CD4-positive, alpha-beta T cell (primary cell): ENCODE measurements at places on chromosomes 1 and 21. TPM values are rescaled to one million over a fixed set of nuclear protein-coding genes. Genes with fewer than 3 reads are reported as not detected.

DNA sequence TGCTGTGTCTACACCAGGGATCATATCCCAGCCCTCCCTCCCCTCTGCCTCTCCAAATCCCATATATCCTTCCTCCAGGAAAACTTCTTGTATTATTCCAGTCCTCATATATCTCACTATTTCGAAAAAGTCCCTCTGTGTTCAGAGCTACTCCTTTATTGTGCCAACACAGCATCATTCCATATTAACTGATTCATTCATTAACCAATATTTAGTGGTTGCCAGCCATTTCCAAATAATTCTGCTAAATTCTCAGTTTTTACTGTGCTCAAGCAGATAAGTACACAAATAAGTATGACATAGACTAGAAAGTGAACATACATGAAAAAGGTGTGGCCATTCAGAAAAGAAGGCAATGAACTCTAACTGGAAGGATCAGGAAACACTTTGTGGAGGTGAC lies 241.6 kb upstream of the DUSP10 start:
- H3K36me3 ChIP-seq, result no peaks in the 10 kb centered on the region
- H3K4me1 ChIP-seq, result no peaks in the 10 kb centered on the region
- H3K4me3 ChIP-seq, result no peak overlapping the region
- H3K27ac ChIP-seq, result no peak overlapping the region
- DNase-seq, result no peak
- no peaks in the 10 kb centered on the region for H3K27me3 ChIP-seq

DNA sequence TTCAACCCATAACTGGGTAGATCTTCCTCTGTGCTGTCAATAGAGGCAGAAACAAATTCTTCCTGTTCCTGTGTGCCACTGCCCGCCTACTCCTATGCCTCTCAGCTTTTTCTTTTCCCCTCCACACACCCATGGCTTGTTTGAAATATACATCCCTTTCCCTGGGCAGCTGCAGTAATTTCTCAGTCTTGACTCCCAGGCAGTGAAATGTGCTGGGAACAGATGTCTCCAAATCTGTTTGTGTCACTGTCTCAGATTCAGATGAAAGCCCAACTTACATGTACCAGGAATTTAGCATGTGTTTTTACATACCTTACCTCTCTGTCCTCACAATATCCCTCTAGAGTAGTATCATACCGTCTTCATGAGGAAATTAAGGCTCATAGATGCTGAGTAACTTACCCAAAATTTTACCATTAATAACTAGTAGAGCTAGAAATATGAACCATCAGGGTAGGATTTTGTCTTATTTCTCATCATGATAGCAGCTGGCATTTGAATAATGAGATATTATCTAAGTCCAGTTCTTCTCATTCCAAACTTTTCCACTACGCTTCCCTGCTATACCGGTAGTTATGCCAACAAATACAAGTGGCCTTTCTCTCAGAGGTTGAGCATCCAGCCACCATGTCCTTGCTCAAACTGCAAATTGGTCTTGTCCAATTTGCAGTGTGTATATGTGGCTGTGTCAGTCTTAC lies 4.7 kb upstream of the VASH2 start:
- peaks cover 2% of the 10 kb centered on the region for H3K27me3 ChIP-seq
- no peak for DNase-seq
- H3K4me3 ChIP-seq, result no peak overlapping the region
- H3K4me1 ChIP-seq, result peaks cover 7% of the 10 kb centered on the region
- no peaks in the 10 kb centered on the region for H3K36me3 ChIP-seq
- H3K27ac ChIP-seq, result no peak overlapping the region

DNA sequence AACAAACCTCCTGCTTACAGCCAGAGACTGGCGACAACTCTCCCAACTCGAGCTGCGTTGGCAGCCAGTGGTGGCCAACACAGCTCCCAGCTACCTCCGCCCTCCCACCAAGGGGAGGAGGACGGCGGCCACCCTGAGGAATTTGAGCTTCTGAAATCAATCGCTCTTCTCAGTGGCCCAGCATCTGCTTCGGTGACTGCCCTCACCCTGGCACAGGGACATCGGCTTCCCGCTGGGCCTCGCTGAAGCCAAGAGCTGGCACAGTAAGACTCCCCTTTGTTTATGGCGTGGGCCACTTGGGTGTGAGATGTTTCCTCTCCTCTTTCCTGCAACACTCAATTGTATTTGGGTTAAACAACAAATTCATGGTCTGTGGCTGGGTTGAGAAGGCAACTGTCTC lies 136.2 kb downstream of the ZBTB18 start:
- no peaks in the 10 kb centered on the region for H3K27me3 ChIP-seq
- no peak for DNase-seq
- no peak overlapping the region for H3K27ac ChIP-seq
- H3K4me1 ChIP-seq, result no peaks in the 10 kb centered on the region
- H3K36me3 ChIP-seq, result no peaks in the 10 kb centered on the region
- H3K4me3 ChIP-seq, result no peak overlapping the region

DNA sequence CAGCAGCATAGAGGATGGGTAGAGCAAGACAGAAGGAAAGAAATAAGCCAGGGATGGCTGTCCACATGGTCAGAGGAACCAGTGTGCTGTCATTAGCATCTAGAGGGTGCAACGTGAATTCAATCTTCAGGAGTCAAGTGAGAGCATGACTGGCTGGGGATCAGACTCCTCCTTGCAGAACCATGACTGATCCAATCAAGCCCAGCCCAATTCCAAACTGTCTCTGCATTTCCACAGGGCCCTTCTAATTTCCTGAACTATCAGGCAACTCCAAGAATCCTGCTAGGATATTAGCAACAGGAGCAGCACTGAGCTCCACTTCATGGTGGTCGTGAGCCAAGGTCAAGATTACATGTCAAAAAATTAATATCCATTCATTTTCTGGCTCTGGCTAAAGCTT lies 166.8 kb upstream of the CAMK1G start:
- no peak overlapping the region for H3K4me3 ChIP-seq
- H3K36me3 ChIP-seq, result no peaks in the 10 kb centered on the region
- no peak overlapping the region for H3K27ac ChIP-seq
- no peaks in the 10 kb centered on the region for H3K4me1 ChIP-seq

GRCh38 chr1:37474697-37475379 lies 458 bp downstream of the ZC3H12A start:
- H3K27me3 ChIP-seq, result no peaks in the 10 kb centered on the region
- H3K4me1 ChIP-seq, result peaks cover 75% of the 10 kb centered on the region
- peak overlapping the region; percentile 95 for H3K27ac ChIP-seq
- H3K4me3 ChIP-seq, result peak overlapping the region; percentile 92
- peaks cover 38% of the 10 kb centered on the region for H3K36me3 ChIP-seq
- DNase-seq, result no peak

- peaks cover 10% of the 10 kb centered on the region for H3K4me1 ChIP-seq
- no peak overlapping the region for H3K4me3 ChIP-seq
- no peaks in the 10 kb centered on the region for H3K27me3 ChIP-seq
- H3K36me3 ChIP-seq, result peaks cover 53% of the 10 kb centered on the region
- DNase-seq, result no peak
- no peak overlapping the region for H3K27ac ChIP-seq
Observed at GRCh38 chr1:2407991-2408275, 4.4 kb downstream of the PEX10 start.

GRCh38 chr1:230191855-230192254 lies 124.8 kb downstream of the GALNT2 start:
- H3K27me3 ChIP-seq, result no peaks in the 10 kb centered on the region
- H3K4me3 ChIP-seq, result no peak overlapping the region
- H3K27ac ChIP-seq, result no peak overlapping the region
- H3K4me1 ChIP-seq, result peaks cover 13% of the 10 kb centered on the region
- DNase-seq, result no peak
- peaks cover 3% of the 10 kb centered on the region for H3K36me3 ChIP-seq

DNA sequence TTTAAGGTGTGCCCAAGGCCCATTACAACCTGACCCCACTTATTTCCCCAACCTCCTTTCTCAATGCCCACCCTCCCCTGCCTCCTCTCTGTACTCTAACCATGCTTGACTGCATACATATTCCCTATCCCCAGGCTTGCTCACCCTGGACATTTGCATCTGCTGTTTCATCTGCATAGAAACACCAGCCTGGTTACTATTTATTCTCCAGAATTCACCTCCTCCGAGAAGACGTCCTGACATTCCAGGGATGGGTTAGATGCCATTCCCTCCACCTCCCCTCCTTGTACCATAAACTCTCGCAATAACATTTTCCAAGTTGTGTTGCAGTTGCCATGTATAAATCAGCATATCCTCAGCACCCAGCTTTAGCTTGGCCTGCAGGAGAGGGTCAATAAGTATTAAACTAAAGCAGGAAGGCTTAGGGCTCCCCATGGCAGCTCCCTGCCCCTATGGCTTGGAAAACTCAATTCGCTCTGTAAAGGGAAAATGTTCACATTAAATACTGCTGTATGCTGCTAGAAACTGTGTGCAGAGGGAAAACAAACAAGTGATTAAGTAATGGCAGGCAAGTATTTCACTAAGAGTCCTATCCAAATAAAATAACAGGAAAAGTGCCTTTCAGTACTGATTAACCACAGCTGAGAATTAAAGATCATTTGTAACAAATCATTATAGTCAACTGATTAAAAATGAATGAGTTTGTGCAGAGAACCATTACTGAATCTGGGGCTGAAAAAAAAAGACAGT lies 202.3 kb downstream of the TNR start:
- no peaks in the 10 kb centered on the region for H3K36me3 ChIP-seq
- H3K4me3 ChIP-seq, result no peak overlapping the region
- H3K27me3 ChIP-seq, result peaks cover 11% of the 10 kb centered on the region
- no peak for DNase-seq

DNA sequence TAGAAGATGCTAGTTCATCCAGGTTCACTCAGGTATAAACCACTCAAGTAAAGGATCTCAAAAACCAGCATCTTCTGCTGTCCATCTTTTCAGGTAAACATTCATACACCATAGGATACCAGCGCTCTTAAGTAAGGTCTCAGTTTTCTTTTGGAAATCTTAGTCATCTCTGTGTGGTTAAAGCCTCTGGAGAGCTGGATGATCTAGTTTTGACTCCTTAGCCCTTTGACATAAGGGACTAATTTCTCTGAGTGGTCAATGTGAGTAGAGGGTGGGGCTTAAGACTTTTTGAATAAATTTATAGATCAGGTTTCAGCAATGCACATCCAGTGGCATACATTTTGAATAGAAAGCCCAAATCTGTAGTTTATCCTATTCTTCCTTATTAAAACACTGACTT lies 92.3 kb downstream of the CTH start:
- H3K4me3 ChIP-seq, result no peak overlapping the region
- H3K4me1 ChIP-seq, result no peaks in the 10 kb centered on the region
- peaks cover 3% of the 10 kb centered on the region for H3K27me3 ChIP-seq

- H3K4me3 ChIP-seq, result no peak overlapping the region
- H3K27ac ChIP-seq, result no peak overlapping the region
- H3K27me3 ChIP-seq, result no peaks in the 10 kb centered on the region
- DNase-seq, result no peak
Observed at GRCh38 chr21:40658311-40658710, 188.6 kb downstream of the DSCAM start.

- H3K36me3 ChIP-seq, result no peaks in the 10 kb centered on the region
- H3K27me3 ChIP-seq, result no peaks in the 10 kb centered on the region
- H3K4me1 ChIP-seq, result no peaks in the 10 kb centered on the region
- DNase-seq, result no peak
- H3K4me3 ChIP-seq, result no peak overlapping the region
- H3K27ac ChIP-seq, result no peak overlapping the region
Observed at GRCh38 chr1:86997538-86997937, 83.1 kb downstream of the HS2ST1 start.

DNA sequence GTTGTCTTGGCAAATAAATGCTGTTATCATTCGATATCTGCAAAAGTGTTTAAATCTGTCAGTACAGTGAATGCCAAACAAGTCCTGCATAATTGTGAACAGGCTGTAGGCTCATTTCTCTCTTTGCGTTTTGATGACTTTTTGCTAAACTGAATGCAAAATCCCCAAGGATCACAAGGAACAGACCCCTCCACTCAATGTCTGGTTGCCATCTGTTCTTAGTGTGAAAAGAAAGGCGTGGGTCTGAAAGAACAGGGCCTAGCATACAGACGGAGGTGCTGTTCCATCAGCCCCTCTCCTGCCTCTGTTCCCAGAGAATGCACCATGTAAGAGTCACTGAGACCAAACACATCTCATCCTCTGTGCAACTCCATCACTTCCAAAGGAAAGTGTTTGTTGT lies 40.4 kb downstream of the EIF2B3 start:
- no peak overlapping the region for H3K27ac ChIP-seq
- no peak for DNase-seq
- no peaks in the 10 kb centered on the region for H3K36me3 ChIP-seq
- H3K4me3 ChIP-seq, result no peak overlapping the region
- H3K27me3 ChIP-seq, result no peaks in the 10 kb centered on the region

GRCh38 chr1:167061073-167061464 lies 29.1 kb downstream of the GPA33 start:
- no peak for DNase-seq
- H3K4me1 ChIP-seq, result peaks cover 4% of the 10 kb centered on the region
- H3K27me3 ChIP-seq, result no peaks in the 10 kb centered on the region
- no peak overlapping the region for H3K4me3 ChIP-seq
- H3K27ac ChIP-seq, result no peak overlapping the region
- no peaks in the 10 kb centered on the region for H3K36me3 ChIP-seq

DNA sequence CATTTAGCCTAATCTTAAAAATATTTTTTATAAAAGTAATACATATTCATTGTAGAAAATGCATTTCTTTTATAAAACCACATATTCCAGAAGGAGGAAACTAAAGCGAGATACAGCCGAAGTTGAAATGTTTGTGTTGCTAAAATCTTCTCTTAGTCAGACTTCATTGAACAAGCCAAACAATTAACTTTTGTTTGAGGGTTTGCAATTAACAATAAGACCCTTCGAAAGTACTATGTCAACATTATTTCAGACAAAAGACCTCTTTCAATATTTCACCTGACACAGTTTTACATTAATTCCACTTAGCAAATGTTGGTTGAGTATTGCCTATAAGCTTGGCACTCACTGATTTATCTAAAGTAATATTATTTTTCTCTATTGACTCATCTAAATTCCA lies 354.0 kb upstream of the ADAMTS5 start:
- no peaks in the 10 kb centered on the region for H3K36me3 ChIP-seq
- no peaks in the 10 kb centered on the region for H3K4me1 ChIP-seq
- H3K27ac ChIP-seq, result no peak overlapping the region
- DNase-seq, result no peak
- H3K4me3 ChIP-seq, result no peak overlapping the region

- no peak for DNase-seq
- H3K27ac ChIP-seq, result no peak overlapping the region
- H3K27me3 ChIP-seq, result no peaks in the 10 kb centered on the region
Observed at GRCh38 chr1:176391621-176392020, 71.4 kb upstream of the PAPPA2 start.

GRCh38 chr1:93605812-93606512 lies 75.7 kb downstream of the BCAR3 start:
- no peaks in the 10 kb centered on the region for H3K27me3 ChIP-seq
- DNase-seq, result no peak
- no peaks in the 10 kb centered on the region for H3K36me3 ChIP-seq
- peaks cover 2% of the 10 kb centered on the region for H3K4me1 ChIP-seq
- no peak overlapping the region for H3K27ac ChIP-seq
- H3K4me3 ChIP-seq, result no peak overlapping the region

GRCh38 chr1:74654708-74655107 lies 18.9 kb downstream of the ERICH3 start:
- no peak for DNase-seq
- H3K4me3 ChIP-seq, result no peak overlapping the region
- H3K27ac ChIP-seq, result no peak overlapping the region
- H3K27me3 ChIP-seq, result no peaks in the 10 kb centered on the region

The SH2D1B gene
- total RNA-seq, result not detected

The COL9A2 gene
- total RNA-seq, result 3.0 TPM

The DNASE2B gene
- total RNA-seq, result not detected

The ITLN2 gene
- not detected for total RNA-seq

The CXADR gene
- total RNA-seq, result 0.53 TPM

The CD84 gene
- total RNA-seq, result 32.7 TPM

The LDLRAD1 gene
- not detected for total RNA-seq
